ENCODE measurements at places on chromosomes 6 and 20. TPM values are rescaled to one million over a fixed set of nuclear protein-coding genes. Genes with fewer than 3 reads are reported as not detected.

DNA sequence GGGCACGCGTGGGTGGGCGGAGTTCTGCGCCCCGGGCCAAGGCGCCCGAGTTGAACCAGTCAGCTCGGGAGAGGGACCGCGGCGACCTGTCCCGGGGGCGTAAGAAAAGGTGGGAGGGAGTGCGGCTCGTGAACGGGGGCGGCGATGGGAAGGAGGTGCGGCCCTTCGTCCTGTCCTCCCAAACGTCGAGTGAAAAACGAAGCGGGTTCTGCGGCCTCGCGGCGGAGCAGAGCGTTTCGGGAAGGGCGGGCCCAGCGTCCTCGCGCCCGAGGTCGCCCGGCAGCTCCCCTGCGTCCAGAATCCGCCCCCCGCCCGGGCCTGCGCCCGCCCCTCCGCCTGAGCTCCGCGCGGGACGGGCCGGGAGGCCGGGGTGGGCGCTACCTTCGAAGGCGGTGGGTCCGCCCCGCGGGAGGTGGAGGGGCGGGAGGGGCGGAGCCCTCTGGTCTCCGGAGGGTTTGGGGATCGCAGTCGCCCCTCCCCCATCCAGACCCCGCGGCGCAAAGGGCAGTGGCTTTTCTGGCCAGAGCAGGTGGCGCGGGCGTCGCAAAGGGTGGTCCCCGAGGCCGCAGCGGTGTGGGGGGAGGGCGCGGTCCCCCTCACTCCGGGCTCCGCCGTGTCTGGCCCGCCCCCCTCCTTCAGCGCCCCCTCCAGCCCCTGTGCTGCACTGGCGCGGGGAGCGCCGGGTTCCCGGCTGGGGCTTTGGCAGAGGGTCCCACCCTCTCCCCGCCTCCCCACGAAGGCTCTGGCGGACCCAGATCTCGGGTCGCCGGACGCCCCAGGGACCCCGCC lies 838 bp downstream of the STMN3 start:
- peak; percentile 89 for DNase-seq

- DNase-seq: no peak
Observed at GRCh38 chr20:1010659-1011058, 8.5 kb upstream of the RSPO4 start.

DEFB116 gene
- polyA plus RNA-seq: not detected

C6orf62 gene
- 55.8 TPM for polyA plus RNA-seq

SPATA25 gene
- polyA plus RNA-seq: 6.7 TPM

SAMD3 gene
- polyA plus RNA-seq: 1.1 TPM

Data from kidney (tissue), 22 donors.